ENCODE measurements at places on chromosomes 5 and 9. TPM values are rescaled to one million over a fixed set of nuclear protein-coding genes. Genes with fewer than 3 reads are reported as not detected.

Gene ORM2
- total RNA-seq, result not detected

GRCh38 chr5:36242534-36243485 is 1.1 kb upstream of the NADK2 start:
- no peak for DNase-seq

DNA sequence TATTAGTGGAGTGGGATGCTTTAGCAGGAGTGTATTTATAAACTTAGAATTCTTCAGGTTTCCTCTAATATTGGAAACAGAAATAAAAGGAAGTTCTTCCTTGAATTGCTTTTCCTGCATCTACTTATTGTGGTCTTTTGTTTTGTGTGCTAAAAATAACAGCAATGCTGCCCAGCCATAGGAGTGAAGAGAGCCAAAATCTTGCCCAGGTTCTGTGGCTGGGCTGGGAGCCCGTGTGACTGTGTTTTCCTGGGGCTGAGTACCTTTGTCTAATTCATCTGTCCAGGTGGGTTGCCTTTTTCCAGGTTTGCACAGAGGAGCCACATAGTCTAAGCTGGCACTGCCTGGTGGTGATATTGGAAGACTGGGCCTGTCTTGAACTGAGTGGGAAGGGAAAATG is 179.7 kb upstream of the ADAMTSL1 start:
- no peak for DNase-seq

- no peak for DNase-seq
Measured at GRCh38 chr5:61401726-61402125, 69.7 kb downstream of the ZSWIM6 start.

DNA sequence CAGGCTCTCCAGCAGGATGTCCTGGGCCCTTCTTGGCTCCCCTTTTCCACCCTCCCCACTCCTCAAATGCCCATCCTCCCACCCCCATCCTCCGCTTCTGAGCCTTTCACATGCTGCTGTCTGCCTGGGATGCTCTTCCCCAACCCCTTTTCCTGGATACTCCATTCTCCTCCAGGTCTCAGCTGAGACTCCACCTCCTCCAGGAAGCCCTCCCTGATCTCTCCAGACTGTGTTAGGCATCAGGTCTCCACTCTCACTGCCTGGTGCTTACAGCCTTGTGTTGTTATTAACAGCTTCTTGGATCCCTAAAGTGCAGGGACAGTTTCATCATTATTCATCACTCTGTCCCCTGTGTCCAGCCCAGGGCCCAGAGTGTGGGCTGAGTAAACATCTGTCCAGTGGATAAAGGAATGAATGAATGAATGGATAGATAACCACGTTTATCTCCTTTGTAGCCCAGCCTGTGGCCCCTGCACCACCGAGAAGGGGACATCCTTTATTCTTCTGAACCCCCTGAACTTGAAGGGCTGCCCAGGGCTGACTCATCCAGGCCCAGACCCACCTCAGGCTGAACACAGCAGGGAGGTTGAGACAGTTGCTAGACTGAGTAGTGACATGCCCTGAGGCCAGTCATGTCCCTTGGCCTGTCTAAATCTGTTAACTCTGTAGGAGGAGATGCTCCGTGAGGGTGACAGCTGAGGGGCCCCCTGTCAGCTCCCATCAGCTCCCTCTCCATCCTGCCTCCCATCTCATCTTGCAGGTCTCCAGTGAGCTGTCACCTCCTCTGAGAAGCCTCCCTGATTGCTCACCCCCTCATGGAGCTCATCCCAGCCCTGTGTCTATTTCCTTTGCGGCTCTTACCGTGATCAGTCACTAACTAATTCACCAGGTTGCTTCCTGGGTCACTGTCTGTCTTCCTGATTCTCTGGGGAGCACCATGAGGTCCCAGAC is 14.6 kb upstream of the LAMC3 start:
- no peak for DNase-seq

DNA sequence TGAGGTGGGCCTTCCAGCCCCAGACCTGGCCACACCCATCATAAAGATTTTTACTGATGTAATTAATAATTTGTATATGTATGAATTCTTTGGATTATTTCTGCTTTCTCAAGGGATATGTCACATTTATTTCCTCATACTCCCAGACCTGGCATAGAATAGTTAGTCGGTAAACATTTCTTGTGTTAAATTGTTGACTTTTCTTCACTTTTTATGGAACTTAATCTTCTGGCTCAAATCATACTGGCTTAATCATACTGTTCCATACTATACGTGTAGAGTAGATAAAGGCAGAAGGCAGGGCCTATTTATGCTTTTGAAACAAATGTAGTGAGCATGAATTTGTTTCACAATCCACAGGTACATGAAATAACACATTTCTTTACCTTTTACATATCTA is 155.8 kb downstream of the DEPDC1B start:
- no peak for DNase-seq

- no peak for DNase-seq
Measured at GRCh38 chr9:90884178-90884577, 82.6 kb downstream of the SYK start.

Gene MEIKIN
- not detected for total RNA-seq

DNA sequence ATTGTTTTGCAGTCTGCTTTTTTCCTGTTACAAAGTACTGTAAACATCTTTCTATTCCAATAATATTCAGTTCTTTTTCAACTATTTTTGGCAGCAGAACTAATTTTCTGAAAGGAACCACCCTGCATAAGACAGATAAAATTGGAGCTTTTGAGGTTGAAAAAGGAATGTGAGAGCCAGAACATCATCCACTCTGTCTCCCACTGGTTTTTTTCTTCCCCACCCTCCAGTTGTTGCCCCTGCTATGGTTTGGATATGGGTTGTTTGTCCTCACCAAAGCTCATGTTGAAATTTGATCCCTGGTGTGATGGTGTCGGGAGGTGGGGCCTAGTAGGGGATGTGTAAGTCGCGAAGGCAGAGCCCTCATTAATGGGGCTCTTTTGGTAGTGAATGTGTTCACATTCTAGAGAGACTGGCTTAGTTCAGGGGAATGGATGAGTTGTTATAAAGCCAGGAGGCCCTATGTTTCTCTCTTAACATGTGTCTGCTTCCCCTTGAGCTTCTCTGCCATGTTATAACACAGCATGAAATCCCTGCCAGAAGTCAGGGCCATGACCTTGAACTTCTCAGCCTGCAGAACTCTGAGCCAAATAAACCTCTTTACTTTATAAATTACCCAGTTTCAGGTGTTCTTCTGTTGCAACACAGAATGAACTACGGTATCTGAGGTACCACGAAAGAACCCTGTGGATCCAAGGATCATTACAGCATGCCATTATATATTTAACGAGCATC is 34.8 kb upstream of the MAST4 start:
- no peak for DNase-seq

DNA sequence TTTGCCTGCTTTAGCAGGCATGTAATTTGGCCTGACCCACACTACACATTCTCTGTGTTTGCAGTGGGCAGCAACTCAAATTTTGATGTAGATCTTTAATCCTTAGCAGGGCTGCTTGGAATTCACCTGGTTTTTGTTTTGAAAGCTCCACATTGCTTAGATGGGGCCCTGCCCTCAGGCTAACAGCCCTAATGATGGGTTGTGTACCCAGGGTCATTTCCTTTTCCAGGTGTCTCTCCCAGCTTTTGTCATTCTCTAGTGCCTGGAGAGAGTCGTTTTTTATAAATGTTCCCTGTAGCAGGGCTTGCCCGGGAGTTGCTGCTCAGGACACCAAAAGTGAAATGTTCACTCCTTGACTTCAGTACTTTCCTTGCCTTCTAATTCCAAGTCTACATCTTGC is 126.3 kb downstream of the TRIO start:
- DNase-seq, result no peak

GRCh38 chr9:18692268-18692667 is 218.3 kb downstream of the ADAMTSL1 start:
- DNase-seq, result no peak

DNA sequence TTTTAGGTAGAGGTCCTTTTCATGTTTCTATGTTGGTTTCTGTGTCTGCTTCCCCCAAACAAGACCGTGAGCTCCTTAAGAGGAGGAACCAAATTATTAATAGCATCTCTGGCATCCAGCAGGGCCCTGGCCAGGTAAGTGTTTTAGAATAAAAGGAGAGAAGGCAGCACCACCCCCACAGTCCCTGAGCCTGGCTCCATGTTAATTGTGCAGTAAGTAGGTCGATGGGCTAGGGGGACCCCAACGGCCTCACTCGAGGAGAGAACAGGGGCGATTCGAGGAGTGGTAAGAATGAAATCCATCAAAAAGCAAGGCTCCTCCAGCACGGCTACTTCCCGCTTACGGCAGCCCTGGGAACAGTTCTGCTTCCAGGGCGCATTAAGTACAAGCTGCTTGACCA is 67.0 kb downstream of the GABBR2 start:
- DNase-seq, result peak; percentile 78

GRCh38 chr9:2311920-2312319 is 296.8 kb downstream of the SMARCA2 start:
- no peak for DNase-seq

DNA sequence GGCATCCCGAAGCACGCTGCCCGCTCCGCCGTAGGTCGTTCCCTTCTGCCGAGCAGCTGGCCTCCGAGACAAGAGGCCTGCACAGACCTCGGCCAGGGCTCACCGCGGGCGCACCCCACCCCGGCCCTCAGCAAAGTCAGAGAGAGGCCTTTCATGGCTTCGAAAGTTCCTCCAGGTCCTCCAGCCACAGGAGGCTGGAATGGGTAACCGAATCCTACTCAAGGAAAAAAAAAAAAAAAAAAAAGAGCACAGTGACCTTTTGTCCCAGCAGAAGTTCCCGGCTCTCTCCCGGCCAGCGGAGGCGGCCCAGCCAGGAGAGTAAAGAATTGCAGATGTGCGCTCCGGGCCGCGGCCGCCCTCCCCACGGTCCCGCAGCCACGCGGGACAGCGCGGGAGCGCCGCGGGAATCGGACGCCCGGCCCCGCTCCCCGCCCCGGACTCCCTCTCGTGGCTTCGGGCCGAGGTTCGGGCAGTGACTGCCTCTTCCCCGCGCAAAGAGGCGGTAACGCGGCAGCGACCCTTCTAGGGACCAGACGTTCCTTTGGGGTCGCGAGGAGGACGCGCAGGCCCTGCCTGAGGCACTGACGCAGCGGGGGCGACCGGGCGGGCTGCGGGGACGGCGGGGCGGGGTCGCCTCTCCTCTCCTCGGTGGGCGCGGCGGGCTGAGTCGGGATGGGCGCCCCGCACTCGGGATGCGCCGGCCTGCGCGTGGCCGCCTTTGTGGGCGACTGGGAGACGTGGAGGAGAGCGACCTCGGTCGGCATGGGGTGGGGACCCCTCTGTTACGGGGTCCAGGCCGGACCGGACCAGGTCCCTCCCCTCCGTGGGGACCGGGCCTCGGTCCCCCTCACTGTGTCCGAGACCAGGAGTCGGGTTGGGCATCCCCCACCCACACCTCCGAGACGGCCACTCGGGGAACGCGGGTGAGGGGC is 754 bp downstream of the GFPT2 start:
- DNase-seq, result no peak

GRCh38 chr9:14379280-14379679 is 65.3 kb upstream of the NFIB start:
- no peak for DNase-seq

GRCh38 chr9:85715587-85715986 is 26.2 kb downstream of the AGTPBP1 start:
- no peak for DNase-seq

DNA sequence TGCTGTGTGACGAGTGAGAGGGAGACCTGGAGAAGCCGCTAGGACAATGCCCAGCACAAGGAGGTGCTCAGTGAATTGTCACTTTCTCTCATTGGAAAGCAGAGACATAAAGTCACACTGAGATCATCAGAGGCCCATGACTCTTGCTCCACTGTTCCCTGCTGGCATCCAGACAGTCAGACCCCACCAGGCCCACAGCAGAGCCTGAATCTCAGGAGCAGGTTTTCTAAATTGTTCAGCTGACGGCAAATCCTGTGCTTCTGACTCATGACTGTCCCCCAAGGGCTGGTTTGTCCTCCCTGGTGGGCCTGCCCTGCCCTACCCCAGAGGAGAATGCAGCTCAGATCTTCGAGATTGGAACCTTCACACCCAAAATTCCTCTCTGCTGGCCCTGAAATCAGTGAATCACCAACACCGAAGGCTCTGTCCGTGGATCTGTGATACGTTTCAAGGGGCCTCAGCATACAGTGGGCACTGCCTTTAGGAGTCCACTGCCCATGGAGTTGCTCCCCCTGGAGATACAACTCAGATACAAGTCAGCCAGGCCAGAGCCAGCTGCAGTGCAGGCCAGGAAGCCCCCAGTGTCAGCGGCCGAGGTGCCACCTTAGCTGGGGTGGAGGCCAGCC is 2.7 kb downstream of the PTGES start:
- DNase-seq, result peak; percentile 93

All from lower leg skin (tissue), 4 donors.